Left cardiac atrium (tissue), 4 donors: ENCODE measurements at places on chromosomes 5 and 9. TPM values are rescaled to one million over a fixed set of nuclear protein-coding genes. Genes with fewer than 3 reads are reported as not detected.

DNA sequence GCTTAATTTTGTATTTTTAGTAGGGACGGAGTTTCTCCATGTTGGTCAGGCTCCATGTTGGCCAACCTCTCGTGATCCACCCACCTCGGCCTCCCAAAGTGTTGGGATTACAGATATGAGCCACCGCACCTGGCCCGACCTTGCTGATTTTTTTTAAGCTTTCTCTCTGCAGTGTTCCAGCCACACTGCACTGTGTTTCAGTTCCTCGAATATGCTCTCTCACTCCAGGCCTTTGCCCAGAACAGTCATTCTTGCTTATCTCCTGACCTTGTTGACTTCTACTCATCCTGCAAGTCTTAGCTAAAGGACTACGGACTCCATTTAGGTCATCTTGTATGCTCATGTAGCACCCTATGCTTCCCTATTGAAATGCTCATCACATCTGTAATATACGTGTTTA lies 3.3 kb downstream of the SNAPC3 start:
- no peak for DNase-seq

DNA sequence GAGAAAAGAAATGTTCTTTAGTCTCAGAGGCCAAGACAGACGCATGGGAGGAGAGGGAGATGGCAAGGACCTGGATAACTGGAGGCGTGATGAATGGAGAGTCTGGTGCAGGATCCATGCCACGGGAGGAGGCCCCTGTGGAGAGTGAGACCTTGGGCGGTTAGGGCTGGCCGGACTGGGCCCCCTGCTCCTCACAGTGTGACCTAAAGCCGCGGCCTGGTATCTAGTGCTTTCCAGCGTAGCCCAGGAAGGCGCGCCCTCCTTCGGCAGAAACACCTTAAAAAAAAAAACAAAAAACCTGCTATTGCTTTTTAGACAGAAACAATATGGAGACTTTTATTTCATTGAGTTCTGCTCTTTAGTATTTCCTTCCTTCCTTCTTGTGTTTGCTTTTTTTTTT lies 33.1 kb downstream of the SCGB3A1 start:
- DNase-seq: no peak

- no peak for DNase-seq
Measured at GRCh38 chr5:163540696-163541095, 35.3 kb downstream of the MAT2B start.

- DNase-seq: no peak
Measured at GRCh38 chr9:18384066-18384465, 89.9 kb upstream of the ADAMTSL1 start.

- no peak for DNase-seq
Measured at GRCh38 chr5:54932789-54933188, 52.6 kb downstream of the ESM1 start.

GRCh38 chr5:123350742-123351141 lies 72.5 kb downstream of the CEP120 start:
- DNase-seq: no peak

GRCh38 chr9:7117676-7118561 lies 360.1 kb downstream of the KDM4C start:
- DNase-seq: no peak

DNA sequence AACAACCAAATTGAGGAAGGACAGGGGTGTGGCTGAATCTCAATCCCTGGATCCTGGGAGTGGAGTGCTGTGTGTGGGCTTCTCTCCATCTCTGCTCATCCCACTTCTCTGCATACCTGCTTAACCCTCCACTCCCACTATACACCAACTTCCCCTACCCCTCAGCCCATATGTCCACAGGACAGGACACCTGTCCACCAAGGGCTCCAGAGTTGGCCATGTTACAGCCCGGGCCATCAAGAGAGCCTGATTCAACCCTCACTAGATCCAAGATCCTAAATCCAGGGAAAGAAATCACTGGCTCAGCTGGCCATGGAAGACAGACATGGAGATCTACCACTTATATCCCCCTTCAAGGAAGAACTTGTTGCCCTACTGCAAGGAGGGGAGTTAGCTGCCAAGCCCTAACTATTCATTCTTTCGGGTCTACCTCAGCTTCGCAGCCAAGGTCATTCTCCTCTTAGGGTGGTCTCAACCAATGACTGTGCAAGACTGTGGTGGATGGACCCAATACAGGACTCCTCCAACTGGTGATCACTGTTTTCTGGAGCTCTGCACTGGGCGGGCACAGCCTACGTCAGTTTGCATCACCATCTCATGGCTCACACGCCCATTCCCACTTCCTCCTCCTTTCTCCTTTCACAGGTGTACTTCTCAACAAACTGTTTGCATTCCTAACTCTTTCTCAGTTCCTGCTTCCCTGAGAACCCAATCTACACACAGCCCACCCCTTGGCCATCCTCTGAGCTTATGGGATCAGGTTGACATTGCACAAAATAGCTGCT lies 53.7 kb upstream of the ZBTB43 start:
- DNase-seq: no peak

GRCh38 chr9:18036422-18037187 lies 437.3 kb upstream of the ADAMTSL1 start:
- no peak for DNase-seq

DNA sequence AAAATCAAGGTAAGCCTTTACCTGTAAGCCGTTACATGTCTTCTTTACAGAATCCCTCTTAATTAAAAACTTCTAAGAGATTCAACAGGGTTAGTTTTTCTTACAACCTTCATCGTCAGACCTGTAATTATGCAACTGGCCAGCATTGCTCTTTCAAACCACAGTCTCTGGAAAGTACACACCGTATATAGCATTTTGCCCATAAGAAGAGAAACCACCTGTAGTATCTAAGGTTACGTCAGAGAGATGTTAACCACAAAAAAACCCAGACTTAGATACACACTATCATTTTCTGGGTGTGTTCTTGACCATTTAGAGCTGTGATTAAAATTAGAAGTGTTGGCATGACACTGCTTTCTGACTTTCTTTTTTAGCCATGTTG lies 140.0 kb downstream of the MUSK start:
- no peak for DNase-seq

DNA sequence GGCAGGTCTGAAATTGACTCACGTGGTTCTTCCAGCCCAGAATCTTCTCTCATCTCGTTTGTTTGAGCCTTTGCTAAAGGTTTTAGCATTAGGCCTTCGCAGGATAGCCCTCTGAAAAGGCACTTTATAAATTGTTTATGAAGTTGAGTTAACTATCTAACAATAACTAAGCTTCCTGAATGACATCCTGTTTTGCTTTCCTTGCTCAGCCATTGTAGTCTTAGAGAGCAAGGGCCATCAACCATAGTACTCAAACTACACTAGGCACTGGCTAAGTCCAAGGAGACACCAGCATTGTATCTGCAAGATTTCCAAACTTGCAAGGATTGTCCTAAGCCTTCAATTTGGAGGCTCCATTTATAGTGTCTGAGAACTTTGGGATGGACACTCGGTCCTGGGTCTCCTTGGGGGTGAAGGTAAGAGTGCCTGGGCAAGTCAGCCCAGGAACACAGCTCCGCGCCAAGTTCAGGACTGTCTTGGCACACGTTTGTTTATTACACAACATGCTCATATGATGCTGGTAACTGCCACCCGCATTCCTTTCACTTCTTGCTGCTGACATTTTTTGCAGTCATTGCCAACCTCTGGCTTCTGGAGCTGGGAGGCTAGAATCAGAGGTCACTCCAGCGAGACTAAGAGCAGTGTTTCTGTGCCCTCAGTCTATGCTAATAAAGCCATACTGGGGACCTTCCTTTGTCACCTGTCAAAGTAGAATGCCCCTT lies 151.1 kb downstream of the ESM1 start:
- DNase-seq: peak; percentile 44

Gene DBH
- not detected for total RNA-seq

Gene NCBP1
- total RNA-seq: 22.7 TPM

Gene CCL27
- not detected for total RNA-seq

Gene CNTNAP3B
- total RNA-seq: 15.4 TPM

Gene C5orf63
- total RNA-seq: 7.8 TPM

Gene ACOT12
- not detected for total RNA-seq
